ENCODE measurements at places on chromosomes 7 and 10.
A peak's percentile ranks its signal among the peaks of the same experiment; 100 is the strongest.

GRCh38 chr7:51024867-51025266 lies 242.2 kb upstream of the GRB10 start:
- no peak for DNase-seq

DNA sequence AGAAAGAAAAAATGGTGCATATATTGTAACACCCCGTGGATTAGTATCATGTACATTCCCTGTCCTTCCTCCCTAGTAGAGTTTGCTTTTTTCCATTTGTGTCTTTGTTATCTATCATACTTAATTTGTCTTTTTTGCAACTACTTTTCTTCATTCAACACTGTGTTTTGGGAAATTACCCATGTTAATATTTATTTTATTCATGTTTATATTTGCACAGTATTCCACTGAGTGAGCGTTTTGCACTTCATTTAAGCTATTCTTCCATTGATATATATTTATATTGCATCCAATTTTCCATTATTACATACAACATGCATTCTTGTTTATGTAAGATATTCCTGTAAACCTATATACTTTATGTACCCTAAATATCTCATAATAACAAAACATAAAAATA lies 57.6 kb upstream of the FAM171A1 start:
- DNase-seq: no peak

DNA sequence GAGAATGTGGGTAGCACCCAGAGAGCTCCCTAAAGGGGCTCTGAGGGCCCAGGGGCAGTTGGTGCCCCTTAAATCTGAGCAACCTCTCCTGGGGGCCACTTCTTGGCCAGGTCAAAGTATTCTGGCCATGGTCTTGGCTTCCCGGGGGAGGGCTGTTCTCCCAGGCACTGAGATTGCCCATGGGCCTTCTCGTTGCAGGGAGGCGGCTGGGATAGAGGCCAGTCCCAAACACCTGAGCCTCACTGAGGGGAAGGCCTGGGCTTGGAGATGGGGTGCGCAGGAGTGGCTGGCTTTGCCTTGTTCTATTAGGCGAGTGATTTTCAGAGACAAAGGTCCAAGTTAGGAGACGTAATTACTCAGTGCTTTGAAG lies 33.5 kb downstream of the ZNF783 start:
- no peak for DNase-seq

GRCh38 chr10:18866852-18867251 lies 181.7 kb upstream of the MALRD1 start:
- no peak for DNase-seq

DNA sequence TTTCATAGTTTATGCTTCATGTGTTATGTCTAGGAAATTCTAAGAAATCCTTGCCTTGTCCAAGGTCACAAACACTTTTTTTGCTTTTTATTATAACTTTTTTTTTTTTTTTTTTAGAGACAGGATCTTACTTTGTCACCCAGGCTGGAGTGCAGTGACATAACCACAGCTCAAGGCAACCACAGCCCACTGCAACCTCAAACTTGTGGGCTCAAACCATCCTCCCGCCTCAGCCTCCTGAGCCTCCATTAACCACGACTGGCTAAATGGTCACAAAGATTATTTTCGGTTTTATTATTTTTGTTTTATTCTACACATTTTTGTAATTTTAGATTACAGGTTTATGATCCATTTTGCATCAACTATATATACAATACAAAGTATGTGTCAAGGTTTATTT lies 7.1 kb upstream of the FAM204A start:
- DNase-seq: no peak

- no peak for DNase-seq
Measured at GRCh38 chr7:44471850-44472249, 18.6 kb downstream of the NUDCD3 start.

DNA sequence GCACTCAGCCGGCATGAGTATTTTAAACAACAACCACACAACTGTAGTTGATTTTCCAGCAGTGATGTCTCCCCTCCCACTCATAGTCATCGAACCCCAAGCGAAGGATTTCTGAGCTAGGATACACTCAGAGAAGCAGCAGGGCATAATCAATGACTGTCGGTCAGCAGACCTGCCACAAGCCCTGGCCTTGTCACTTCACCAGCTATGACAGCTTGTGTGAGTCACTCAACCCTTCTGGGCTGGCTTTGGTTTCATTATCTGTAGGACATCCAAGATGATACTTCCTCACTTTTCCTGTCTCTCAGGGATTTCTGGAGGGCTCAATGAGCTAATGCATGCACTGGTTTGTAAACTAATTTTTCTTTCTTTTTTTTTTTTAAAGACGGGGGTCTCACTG lies 22.0 kb upstream of the UBE3C start:
- DNase-seq: no peak

GRCh38 chr7:132218876-132219275 lies 357.4 kb downstream of the PLXNA4 start:
- DNase-seq: no peak

- no peak for DNase-seq
Measured at GRCh38 chr7:23383225-23383624, 84.1 kb downstream of the MALSU1 start.

- peak; percentile 45 for DNase-seq
Measured at GRCh38 chr7:101998906-101999240, 181.4 kb downstream of the CUX1 start.

DNA sequence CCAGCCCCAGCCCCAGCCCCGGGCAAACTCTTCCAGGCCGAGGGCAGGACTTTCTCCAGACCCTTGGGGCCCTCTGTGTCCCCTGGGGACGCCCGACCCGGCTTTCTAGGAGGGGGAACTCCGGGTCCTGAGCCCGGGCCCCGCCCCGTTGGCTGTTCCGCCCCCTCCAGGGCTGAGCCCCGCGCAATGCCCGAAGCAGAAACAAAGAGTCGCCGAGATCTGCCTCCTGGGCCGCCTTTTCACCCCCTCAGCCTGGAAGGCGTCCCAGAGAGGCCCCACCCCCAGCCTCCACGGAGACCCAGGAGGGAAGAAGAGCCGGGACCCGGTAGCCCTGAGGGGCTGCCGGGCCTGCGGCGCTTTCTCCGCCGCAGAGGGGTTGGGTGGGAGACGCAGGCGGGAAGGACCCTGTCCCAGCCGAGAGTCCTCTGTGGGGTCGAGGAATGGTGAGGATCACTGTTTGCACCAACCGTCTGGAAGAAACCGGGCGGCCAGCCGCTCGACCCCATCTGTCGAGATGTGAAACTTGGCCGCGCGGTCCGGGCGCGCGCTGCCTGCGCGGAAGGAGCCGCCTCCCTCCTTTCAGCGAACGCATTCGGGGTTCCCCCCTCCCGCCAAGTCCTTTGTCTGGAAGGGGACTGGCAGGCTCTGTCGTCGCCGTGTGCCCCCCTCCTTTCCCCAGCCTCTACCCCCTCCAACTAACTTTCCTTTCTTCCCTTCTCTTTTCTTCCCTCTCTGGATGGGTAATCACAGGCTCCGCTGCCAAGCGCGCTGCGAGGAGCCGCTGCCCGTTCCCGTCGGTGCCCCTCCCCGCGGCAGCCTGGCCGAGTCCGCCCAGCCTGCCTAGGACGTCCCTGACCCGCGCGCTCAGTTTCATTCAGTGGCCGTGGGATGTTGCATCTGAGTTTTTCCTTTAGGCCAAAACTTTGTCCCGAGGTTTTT lies 10.2 kb downstream of the EN2 start:
- DNase-seq: peak; percentile 78

DNA sequence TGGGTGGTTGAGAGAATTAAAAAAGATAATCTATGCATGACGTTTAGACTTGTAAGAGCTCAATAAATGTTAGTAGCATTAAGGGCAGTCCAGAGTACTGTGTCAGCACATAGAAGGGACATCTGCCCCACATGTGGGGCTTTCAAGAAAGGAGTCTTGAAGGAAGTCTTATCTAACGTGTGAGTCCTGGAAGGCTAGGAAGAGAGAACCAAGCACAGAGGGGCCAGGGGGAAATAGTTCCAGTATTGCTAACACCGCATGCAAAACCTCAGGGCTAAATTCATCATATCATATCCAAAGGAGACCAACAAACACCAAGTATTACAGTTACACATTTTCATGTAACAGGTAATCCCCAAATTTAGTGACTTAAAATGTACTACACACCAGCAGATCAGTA lies 122.7 kb downstream of the AOAH start:
- no peak for DNase-seq

- DNase-seq: peak; percentile 49
Measured at GRCh38 chr10:26438534-26439341, 597 bp downstream of the APBB1IP start.

DNA sequence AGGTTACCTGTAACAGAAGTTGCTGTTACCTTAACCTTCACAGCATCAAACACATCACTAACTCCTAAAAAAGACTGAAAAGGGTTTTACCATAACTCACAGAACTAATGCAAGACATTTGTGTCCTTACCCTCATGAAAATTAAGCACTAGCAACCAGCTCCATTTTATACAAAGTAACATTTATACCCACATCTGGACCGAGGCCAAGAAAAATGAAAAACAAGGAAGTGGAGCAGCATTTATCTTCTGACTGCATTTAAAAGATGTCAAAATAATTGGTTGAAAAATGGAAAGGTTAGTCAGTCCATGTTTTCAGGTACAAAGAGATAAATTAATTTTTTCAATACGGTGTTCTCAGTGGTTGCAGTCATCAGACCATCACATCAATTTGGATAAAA lies 3.1 kb upstream of the RBP4 start:
- no peak for DNase-seq

All from retina (tissue), 1 donor.